Activated T-helper 1 cell treated with Interleukin-2 at 50 U/mL for 16 hours (primary cell): ENCODE measurements at places on chromosomes 2 and 18.

DNA sequence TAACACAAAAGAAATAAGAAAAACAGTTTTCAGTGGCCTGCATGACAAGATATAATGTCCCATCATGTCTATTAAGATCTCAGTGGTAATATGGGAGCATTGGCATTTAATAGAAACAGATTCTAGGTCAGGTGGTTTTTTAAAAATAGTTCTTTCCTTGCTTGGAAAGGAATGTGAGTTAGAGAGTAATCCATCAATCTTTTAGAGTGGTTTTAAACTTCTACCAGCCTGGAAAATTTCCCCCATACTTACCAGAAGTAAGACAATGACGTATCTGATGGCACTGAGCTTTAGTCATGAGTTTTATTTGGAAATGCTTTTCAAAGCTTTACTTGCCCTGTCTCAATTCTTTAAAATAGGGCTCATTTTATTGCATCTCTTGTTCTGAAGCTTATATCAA is 441.7 kb upstream of the SMIM21 start:
- no peak for DNase-seq

DNA sequence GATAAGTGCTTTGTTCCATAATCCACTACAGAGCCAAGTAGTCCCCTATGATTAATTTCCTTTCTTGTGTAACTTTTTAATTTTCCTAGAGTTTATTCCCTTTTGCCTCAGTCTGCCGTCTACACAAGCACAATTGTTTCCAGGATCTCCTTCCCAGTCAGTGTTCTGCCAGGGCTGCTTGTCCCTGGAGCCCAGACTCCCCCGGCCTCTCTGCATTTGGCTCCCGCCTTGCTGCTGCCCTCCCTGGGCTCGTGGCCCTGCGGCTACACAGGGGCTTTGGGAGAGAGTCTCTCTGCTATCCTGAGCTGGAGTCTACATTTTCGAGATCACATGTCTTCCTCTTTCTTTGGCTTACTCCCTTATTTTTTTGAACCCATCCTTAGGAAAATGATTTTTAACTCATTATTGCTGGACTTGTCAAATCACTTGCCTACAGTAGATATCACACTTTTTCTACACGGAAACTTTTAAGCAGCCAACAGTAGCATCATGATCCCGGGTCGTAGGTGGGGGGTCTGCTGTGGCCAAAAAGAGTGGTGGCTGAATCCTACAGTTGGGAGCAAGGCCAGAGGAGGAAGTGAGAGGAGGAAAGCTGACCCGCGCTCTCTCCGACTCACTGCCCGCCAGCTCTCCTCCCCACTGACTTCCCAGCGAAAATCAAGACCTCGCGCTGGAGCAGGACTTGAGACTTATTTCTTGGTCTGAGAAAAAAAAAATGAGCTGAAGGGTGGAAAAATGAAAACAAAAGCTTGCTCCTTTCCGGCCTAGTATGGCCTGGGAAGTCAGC is 9.4 kb downstream of the FBLN7 start:
- no peak for DNase-seq

- no peak for DNase-seq
Observed at GRCh38 chr2:174836377-174836994, 72.2 kb upstream of the CHRNA1 start.

DNA sequence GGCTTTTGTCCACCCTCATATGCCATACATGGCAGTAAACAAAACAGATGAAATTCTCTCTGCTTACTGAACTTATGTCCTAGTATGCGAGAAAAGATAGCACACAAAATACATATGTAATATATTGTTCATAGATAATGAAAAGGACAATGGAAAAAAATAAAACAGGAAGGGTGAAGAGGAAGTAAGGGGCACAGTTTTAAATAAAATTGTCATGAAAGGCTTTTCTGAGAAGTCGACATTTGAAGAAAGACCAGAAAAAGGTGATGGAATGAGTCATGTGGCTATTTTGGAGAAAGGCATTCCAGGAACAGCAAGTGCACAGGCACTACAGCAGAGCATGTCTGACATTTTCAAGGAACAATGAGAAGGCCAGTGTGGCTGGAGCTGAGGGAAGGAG is 56.4 kb downstream of the KCNH7 start:
- no peak for DNase-seq

DNA sequence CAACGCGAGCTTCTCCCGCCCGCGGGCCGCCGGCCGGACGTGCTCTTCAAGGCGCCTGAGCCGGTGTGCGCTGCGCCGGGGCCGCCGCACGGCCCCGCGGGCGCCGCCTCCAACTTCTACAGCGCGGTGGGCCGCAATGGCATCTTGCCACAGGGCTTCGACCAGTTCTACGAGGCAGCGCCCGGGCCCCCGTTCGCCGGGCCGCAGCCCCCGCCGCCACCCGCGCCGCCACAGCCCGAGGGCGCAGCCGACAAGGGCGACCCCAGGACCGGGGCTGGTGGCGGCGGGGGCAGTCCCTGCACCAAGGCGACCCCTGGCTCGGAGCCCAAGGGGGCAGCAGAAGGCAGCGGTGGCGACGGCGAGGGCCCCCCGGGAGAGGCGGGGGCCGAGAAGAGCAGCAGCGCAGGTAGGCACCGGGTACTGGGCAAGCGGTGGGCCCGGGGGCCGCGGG is 676 bp downstream of the HOXD11 start:
- no peak for DNase-seq
